ENCODE measurements at places on chromosomes 6 and 20.

- no peak for DNase-seq
These were observed 1.7 kb downstream of the SLC22A3 start for GRCh38 chr6:160349814-160350350.

- DNase-seq: no peak
These were observed 396.7 kb downstream of the HACE1 start for GRCh38 chr6:104462811-104463599.

- DNase-seq: no peak
These were observed at the start of gene DDO for GRCh38 chr6:110415086-110415916. TSS of gene DDO (minus strand) at chr6:110415575. CDS start at chr6:110413462, 2,113 bp downstream.

DNA sequence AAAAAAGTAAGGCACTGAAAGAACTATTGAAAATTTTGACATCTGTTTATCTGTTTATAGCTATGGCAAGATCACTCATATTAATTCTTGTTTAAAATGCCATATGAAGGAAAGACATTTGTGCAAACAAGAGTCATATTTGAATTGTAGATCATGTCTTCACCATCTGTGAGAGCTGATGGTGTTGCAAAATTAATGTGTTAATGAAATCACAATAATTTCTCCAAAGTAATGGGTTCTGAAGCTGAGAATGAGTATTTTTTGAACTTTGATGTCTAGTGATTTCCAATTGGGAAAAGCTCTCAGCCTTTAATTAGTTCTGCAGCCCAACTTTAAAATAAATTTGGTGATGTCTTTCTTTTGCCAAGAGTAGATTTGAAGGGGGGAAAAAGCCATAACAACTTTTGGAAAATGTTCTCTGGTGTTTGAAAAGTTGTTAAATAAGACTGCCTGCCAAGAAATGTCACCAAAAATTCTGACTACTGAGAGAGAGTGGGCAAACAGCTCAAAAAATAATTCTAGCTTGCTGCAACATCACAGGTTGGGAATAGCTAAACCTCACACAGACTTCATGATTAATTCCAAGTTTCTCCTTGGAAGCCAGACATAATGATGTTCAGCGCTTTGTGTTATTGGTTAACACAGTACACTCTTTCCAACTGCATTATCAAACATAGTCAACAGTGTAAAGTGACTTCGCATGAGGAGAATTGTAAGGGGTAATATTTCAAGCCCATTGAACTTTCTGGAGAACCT is 142.6 kb downstream of the SOBP start:
- no peak for DNase-seq

DNA sequence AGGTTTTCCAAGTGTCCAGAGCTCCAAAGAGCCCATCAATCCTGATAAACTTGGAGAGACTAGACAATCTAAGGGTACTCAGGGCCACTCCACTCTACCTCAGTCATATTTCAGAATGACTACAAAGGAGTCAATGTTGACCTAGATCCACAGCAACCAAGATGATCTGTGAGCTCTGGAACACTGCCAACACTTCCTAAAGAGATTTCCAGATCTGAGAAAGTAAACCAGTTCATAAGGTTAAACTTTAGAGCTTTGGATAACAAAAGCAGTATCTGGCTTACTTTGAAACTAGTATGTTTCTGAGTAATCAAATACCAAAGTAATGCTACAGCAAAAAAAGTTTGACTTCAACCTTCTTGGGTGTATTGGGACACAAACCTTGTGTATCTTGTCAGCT is 122.7 kb downstream of the BTBD9 start:
- DNase-seq: peak; percentile 9

DNA sequence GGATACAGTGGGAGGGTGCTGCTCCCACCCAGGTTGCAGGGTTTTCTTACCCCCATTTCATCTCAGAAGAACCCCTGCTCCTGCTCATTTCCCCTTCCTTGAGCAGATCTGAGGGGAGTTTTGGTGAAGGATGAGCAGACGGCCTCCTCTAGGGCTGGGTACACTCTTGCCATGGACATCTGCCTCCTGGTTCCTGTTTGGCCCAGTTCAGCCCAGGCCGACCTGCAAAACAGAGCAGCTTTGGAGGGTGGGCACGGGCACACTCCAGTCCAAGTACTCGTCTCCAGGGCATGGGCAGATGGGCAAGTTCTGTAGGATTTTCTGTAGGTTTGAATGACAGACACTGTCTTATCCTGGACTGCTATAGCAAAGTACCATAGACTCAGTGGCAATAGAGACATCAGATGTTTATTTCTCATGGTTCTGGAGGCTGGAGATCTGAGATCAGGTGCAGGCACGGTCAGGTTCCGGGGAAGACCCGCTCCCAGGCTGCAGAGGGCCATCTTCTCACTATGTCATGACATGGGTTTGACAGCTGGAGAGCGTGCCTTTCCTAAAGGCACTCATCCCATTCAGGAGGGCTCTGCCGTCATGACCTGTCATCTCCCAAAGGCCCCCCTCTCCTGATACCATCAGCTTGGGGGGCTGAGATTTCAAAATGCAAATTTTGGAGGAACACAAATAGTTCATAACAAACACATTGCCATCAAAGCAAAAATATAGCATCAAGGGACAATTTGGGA is 6.2 kb downstream of the NPBWR2 start:
- DNase-seq: no peak

DNA sequence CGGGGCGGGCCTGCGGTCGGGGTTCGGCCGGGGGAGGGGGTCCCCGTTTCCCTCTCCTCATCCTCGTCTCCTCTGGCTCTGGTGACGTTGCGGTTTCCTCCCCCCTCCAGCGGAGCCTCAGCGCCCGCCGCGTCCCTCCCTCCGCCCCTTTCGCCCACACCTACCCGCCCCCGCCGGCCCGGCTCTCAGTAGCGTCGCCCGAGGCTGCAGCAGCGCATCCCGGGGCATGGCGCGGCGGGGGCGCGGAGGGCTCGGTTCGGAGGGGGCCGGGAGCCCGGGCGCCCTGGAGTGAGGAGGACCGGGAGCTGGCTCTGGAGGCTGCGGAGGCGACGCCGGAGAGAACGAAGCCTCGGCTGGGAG is at the start of gene DSE:
DSE (plus strand) TSS at position 188 of the 360 bp plus-strand sequence. CDS start 28,304 bp downstream, outside the sequence.
- DNase-seq: peak; percentile 35

DNA sequence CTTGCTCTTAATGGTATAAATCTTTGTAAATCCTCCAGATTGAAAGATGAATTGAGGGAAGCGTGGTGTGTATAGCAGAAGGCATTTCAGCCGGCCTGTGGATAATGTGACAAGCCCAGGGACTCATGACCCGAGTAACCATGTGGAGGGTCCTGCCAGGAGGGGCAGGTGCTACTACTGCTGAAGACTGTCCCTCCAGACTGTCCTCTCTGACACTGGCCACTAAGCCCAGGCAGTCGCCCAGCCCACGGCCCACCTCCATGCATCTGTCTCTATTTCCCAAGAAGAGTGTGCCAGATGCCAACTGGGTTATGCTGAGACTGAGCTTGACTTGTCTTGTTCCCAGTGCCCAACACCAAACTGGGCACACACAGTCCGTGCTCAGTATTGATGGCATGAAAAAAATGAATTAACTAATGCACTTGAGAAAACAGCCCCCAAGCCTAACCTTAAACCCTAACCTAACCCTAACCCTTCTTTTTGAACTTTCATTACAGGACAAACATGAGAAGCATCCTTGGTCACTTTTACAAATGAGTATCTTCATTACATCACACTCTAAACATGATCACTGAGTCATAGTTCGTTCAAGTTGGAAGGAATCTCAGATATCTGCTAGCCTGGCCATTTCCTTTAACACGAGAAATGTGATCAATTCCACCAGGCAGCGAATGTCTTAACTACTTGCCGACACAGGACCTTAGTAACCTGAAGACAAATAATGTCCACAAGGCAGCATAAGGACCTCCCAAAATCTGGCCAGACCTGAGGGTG is 182.2 kb upstream of the RREB1 start:
- DNase-seq: no peak

- DNase-seq: no peak
These were observed 835.3 kb upstream of the CITED2 start for GRCh38 chr6:140209775-140210174.

DNA sequence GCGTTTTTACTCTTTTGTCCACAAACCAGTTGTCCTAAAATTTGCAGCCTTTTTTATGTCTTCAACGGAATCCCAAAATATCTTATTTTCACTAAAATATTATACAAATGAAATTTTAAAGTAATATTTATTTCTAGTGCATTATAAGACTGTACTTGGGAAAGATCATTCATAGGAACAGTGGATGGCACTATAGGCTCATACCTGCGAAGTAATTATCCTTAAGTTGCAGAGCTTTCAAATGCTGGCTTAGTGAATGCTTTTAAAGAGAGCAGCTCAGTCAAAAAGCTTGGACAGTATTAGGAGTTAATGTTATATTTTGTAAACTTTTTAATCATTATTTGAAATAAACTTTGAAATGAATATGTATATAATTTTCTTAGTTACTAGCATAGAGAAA is 254.9 kb downstream of the CDKAL1 start:
- no peak for DNase-seq

DNA sequence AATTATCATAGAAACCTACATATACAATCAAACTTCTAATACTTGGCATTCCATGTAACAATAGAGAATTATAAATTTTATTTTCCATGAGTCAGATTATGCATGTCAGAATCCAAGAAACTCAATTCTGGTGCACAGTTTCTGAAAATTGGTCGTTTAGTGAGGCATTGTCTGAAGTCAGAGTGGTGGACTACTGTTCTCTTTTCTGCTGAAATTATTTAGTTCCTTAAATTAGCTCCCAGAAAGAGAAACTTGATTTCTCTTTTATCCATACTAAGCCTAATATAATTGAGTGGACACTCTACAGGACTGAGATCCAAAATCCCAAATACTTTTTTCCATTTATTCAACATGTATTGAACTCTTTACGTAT is 265.5 kb downstream of the ALDH8A1 start:
- no peak for DNase-seq

DNA sequence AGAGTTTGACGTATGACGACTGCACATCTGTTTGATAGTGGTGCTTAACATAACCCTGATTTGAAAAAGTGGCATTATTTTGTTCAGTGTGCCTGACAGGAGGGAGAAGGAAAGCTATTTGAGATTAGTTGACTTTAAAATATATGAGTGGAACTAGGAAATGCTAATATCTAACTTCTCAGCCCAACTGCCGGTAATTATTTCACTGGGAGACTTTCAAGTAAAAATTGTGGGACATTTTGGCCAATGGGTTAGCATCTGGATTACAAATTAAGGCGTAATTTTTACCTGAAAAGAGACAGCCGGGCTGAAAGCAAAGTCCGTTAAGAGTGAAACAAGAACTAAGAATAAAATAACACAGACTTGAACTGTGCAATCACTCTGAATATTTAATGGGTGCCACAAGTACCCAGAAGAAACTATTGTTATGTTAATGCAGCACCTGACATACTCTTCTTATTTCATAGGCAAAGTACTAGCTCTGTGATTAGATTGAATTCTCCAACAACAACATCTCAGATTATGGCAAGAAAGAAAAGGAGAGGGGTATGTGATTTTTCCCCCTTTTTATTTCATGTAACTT is 2.0 kb downstream of the HEY2 start:
- DNase-seq: no peak

- no peak for DNase-seq
These were observed 399.1 kb upstream of the NOX3 start for GRCh38 chr6:155854787-155855186.

- no peak for DNase-seq
These were observed 12.9 kb upstream of the FAM210B start for GRCh38 chr20:56345911-56346310.

- no peak for DNase-seq
These were observed 616.4 kb upstream of the AGPAT4 start for GRCh38 chr6:161890133-161890831.

DNA sequence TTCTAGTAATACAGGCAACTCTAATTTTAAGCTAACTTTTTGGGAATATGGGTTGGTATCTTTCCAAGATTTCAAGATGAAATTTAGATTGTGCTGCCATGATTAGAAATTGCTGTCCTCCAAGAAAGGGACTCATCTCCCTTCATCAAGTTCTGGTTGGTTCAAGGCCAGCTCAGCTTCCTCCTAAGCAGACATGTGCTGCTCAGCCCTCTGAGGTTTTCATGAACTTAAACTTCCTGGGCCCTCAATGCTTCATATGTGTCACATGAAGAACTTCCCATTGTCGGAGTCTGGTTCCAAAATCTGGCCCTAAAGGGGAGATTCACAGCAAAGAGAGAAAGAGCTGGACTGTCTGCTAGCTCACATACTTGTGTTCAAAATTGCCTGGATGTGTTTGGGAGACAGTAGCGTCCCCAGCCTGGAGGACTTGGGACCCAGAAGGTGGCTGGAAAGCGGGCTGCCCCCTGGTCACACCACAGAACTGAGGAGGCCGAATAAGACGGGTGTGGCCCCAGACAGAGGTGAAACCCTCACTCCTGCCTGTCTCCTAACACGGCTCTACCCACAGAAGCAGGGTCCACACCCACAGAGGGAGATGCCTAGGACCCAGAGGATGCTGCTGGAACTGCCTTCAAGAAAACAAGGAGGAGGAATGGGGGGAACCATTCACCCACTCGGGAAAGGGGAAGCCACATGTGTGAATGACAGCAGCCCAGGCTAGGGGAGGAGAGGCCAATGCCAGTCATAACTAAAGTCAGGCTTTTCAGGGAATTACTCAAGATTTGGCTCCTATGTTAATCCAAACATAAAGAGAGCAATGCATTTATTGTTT is 54.3 kb upstream of the GPR31 start:
- no peak for DNase-seq

- no peak for DNase-seq
These were observed 60.0 kb downstream of the PTPN1 start for GRCh38 chr20:50569864-50570836.

GRCh38 chr6:32879691-32880090 is 25.7 kb downstream of the PSMB9 start:
- DNase-seq: no peak

GRCh38 chr6:14738933-14739332 is 506.9 kb upstream of the JARID2 start:
- no peak for DNase-seq

DNA sequence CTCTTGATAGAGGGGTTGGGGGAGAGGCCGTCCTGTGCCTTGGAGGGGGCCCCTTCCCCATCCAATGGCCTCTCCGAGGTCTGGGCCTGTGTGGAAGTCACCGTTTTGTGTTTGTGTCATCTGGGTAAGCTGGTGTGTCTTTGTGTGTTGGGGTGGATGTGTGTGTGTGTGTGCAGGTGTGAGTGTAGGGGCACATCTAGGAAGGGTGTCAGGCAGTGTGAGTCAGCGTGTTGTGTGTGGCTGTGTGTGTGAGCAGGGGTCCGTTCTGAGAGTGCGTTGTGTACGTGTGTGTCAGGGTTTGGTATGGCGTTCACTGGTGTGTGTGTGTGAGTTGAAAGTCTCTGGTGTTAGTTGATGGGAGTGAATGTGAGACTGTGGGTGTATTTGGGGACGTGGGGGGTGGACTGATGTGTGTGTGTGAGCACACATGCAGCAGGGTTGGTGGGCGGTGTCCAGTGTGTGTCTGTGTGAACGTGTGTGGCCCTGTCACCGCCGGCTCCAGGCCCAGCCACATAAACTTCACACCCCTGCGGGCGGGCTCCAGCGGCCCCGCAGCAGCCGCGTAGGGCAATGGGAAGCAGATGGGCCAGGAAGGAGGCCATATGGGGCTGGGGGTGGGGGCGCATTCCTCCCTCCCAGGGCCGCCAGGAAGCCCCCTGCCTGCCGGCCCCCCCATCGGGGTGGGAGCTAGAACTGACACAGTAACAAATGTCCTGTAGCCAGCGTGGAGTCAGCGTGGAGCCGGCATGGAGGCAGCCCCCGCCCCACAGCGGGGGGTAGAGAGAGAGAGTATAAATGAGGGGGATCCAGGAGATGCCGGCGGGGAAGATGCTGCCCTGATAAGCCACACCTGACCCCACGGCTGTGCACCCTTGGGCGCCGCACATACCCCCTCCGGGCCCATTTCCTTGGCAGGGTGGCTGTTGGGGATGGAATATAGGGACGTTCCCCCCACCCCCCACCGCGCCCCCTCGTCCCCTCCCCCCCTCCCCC is 32.1 kb downstream of the SNAI1 start:
- no peak for DNase-seq

GRCh38 chr20:1328680-1329330 is at the start of gene SDCBP2:
TSS of gene SDCBP2 (minus strand) at chr20:1329139. CDS start at chr20:1320416, 8,723 bp downstream.
- DNase-seq: no peak
